Left kidney (tissue), 8 donors: ENCODE measurements at places on chromosomes 3 and 15. TPM values are rescaled to one million over a fixed set of nuclear protein-coding genes. Genes with fewer than 3 reads are reported as not detected.

Gene TM6SF1
- polyA plus RNA-seq, result 3.2 TPM

- no peak for DNase-seq
These were observed 175.4 kb downstream of the SUCNR1 start for GRCh38 chr3:152048831-152049230.

DNA sequence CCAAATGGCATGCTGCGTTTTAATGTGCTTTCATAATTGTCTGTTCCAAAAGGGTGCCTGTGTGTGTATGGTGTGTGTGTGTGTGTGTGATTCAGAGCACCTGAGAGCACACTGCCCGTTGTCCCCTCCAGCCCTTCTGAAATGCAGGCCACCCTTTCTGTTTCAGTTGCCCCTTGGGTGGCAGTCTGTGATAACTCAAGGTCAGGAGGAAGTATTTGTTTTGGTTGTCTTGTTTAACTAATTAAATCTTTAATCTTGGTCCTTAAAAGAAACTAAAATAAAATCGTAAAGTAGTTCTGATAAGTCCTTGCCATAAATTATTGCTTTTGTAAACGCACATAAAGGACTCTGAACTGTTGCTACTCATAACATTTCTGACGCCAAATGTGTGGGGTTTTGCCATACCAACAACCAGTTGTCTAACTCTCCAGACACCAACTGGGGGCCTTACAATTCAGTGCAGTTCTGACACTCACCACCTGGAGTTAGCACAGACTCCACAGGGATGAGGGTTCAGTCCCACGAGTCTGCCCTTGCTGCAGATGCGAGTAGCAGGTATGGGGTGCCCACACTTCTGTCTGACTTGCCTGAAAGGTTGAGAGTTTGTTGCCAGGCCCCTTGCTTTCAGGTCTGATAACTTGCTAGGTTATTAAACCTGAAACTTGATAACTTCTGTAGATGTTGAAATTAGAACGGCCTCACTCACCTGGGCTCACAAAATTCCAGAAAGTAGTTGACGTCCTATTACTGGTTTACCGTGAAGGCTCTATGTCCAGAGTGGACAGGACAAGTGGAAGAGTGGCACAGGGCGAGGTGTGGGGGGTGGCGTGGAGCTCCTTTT lies 157.3 kb downstream of the IGF1R start:
- DNase-seq, result no peak

DNA sequence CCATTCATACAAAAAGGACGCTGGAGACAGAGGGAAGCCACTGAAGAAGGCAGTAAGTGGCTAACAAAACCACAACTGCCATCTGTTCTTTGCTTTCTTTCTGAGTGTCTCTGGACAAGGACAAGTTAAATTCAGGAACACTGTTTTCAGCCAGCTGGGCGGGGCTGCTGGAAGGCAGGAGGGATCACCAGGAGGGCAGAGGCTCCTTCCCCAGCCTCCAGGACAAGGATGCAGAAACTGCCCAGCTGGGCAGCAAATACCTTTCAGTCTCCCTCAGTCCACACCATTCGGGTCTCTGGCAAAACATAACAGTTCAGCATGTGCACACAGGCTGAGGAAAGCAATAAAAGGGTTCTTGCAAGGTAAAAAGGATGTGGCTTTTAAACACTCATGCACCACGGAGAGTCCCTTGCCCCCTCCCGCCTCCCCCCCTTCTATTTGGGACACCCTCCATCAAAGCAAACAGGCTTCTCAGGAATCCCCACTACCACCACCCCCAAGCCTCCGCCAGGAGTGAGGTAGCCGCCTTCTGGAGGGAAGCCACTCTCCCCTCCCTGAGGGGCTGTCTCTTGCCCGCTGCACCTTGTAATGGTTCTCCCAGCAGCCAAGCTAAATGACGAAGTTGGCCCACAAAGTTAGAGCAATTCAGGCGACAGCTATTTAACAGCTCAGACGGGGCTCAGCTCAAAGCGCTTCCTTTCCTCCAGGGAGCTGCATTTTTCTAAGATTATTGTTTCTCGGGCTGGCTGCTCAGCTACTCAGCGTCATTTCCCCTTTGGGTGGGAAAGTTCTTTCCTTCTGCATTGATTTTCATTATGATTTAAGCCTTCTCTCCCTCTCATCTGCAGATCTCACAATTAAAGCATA lies 3.8 kb downstream of the HEG1 start:
- DNase-seq, result no peak

Gene ADAMTS9
- 174 TPM for polyA plus RNA-seq

DNA sequence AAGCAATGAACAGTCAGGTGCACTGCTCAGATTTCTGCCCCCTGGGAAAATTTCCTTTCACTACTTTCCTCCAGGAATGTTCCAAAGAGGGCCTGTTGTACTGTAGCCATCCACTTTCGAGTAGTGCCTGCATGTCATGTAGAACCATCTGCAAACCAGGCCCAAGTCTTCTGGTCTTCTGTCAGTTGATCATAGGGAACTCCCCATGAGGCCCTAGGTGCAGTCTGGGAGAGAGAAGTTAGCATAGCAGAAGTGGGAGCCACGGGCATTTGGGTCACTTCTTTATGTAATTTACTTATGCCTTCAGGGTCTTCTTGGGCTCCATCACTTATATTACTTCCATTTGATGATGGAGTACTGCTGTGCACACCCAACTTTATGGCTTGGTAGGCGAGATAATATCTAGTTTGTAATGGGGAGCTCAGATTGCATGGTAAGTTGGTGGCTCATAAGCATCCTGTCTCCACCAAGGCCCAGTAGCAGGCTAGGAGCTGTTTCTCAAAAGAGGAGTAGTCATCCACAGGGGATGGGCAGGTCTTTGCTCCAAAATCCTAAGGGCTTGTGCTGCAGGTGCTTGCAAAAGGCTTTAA lies 151.4 kb downstream of the NFKBIZ start:
- no peak for DNase-seq

GRCh38 chr15:62740141-62741004 lies 302.2 kb upstream of the TPM1 start:
- no peak for DNase-seq

Gene SKIC8
- polyA plus RNA-seq, result 131 TPM
